ENCODE measurements at places on chromosomes 2 and 18. TPM values are rescaled to one million over a fixed set of nuclear protein-coding genes. Genes with fewer than 3 reads are reported as not detected.

GRCh38 chr2:28822036-28822435 is 11.4 kb downstream of the SPDYA start:
- no peaks in the 10 kb centered on the region for H3K27me3 ChIP-seq
- no peaks in the 10 kb centered on the region for H3K36me3 ChIP-seq
- no peak for DNase-seq

The RAPH1 gene
- 19.0 TPM for total RNA-seq

The FHL2 gene
- 81.8 TPM for total RNA-seq

The TRIM43 gene
- not detected for total RNA-seq

The NGEF gene
- total RNA-seq, result 0.33 TPM

The CPLX4 gene
- total RNA-seq, result not detected

The PROKR1 gene
- total RNA-seq, result not detected

GRCh38 chr18:56574861-56575260 is 63.5 kb downstream of the TXNL1 start:
- no peak for DNase-seq
- H3K27ac ChIP-seq, result no peak overlapping the region
- H3K27me3 ChIP-seq, result no peaks in the 10 kb centered on the region
- no peaks in the 10 kb centered on the region for H3K36me3 ChIP-seq

The POTEJ gene
- total RNA-seq, result not detected

DNA sequence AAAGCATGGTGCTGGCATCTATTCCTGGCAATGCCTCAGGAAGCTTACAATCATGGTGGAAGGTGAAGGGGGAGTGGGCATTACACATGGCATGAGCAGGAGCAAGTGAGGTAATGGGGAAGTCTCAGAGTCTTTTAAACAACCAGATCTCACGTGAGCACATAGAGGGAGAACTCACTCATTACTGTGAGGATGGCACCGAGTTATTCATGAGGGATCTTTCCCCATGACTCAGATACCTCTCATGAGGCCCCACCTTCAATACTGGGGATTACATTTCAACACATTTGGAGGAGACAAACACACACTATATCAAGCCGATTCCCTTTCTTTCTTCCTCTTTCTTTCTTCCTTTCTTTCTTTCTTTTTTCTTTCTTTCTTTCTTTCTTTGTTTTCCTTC is 47.9 kb upstream of the FANCL start:
- no peak for DNase-seq
- H3K27me3 ChIP-seq, result no peaks in the 10 kb centered on the region
- no peaks in the 10 kb centered on the region for H3K36me3 ChIP-seq
- no peak overlapping the region for H3K4me3 ChIP-seq
- H3K4me1 ChIP-seq, result no peaks in the 10 kb centered on the region
- H3K27ac ChIP-seq, result no peak overlapping the region

The SOX11 gene
- total RNA-seq, result 0.50 TPM

GRCh38 chr18:21826641-21827302 is 86.2 kb downstream of the MIB1 start:
- no peak for DNase-seq
- peaks cover 40% of the 10 kb centered on the region for H3K4me1 ChIP-seq
- no peaks in the 10 kb centered on the region for H3K27me3 ChIP-seq
- no peaks in the 10 kb centered on the region for H3K36me3 ChIP-seq

The SERPINB3 gene
- total RNA-seq, result not detected

GRCh38 chr2:181152701-181153100 is 172.3 kb downstream of the UBE2E3 start:
- no peak for DNase-seq
- H3K4me1 ChIP-seq, result peaks cover 9% of the 10 kb centered on the region
- no peaks in the 10 kb centered on the region for H3K36me3 ChIP-seq
- no peak overlapping the region for H3K4me3 ChIP-seq

GRCh38 chr2:20575414-20575813 is 75.5 kb downstream of the HS1BP3 start:
- H3K4me3 ChIP-seq, result no peak overlapping the region
- no peaks in the 10 kb centered on the region for H3K36me3 ChIP-seq
- peaks cover 91% of the 10 kb centered on the region for H3K4me1 ChIP-seq
- H3K27me3 ChIP-seq, result no peaks in the 10 kb centered on the region
- peak overlapping the region; percentile 80 for H3K27ac ChIP-seq

The IL1F10 gene
- total RNA-seq, result not detected

GRCh38 chr2:160794926-160795325 is 301.3 kb upstream of the RBMS1 start:
- no peaks in the 10 kb centered on the region for H3K36me3 ChIP-seq
- H3K27me3 ChIP-seq, result no peaks in the 10 kb centered on the region
- no peaks in the 10 kb centered on the region for H3K4me1 ChIP-seq
- DNase-seq, result no peak
- H3K27ac ChIP-seq, result no peak overlapping the region

- H3K36me3 ChIP-seq, result no peaks in the 10 kb centered on the region
- H3K27me3 ChIP-seq, result no peaks in the 10 kb centered on the region
- no peak for DNase-seq
These were observed 827.0 kb downstream of the BCL11A start for GRCh38 chr2:59726228-59727120.

The SERPINB10 gene
- not detected for total RNA-seq

DNA sequence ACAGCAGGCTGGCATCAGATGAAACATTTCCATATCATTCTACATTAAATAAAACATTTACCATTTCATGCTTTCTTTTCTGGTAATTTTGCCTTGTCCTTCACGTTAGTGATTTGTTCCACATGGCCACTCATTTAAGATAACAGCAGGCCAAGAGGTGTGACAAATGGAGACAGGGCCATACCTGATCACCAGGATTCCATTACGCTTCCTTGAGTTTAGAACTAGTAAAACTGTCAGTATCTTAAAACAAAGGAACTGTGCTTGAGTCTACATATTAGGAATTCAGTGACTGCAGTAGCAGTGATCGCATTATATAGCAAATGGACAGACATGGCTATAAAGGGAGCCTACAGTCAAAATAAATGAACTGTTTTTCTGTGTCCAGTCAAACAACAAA is 155.1 kb upstream of the FSHR start:
- H3K4me3 ChIP-seq, result no peak overlapping the region
- no peak overlapping the region for H3K27ac ChIP-seq
- H3K4me1 ChIP-seq, result no peaks in the 10 kb centered on the region
- no peak for DNase-seq

DNA sequence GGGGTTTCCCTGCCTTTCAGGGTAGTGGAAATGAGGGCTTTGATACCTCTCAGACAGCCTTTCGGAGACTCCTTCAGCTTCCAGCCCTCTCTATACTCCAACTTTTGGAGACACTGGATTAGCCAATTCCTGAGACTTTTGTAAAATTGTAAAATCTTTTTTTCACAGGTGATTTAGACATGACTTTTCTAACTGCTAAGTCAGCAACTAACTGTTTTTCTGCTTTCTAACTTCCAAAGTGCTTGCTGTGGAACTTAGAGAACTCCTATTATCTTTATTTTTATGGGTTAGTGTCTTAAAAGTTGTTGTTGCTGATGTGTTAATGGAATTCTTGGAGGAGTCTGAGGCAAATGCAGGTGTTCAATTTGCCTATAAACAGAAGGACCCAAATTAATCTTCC is 616.7 kb upstream of the ID2 start:
- H3K27ac ChIP-seq, result no peak overlapping the region
- no peaks in the 10 kb centered on the region for H3K36me3 ChIP-seq
- DNase-seq, result no peak
- no peaks in the 10 kb centered on the region for H3K4me1 ChIP-seq

DNA sequence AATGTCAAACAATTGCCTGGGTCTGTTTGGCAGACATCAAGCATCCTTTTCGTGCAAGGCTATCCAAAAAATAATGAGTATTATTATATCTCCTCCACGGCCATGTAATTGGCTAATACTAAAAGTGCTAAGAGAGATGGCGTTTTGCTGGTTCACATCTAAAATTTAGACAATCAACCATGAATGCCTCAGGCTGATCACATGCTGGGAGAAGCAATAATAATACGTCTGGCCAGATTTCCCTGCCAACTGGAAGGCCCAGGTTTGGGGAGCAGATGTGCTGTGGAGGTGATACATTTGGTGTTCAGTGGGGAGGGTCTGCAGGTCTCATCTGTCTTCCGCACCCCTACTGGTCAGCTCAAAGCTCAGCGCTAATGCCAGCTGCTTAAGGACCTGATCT is 60.3 kb upstream of the CREB1 start:
- no peak for DNase-seq
- H3K27me3 ChIP-seq, result no peaks in the 10 kb centered on the region
- peaks cover 14% of the 10 kb centered on the region for H3K4me1 ChIP-seq
- no peaks in the 10 kb centered on the region for H3K36me3 ChIP-seq

Data from esophagus muscularis mucosa (tissue), 4 donors.